IPS DF 19.7 (cell line): ENCODE measurements at places on chromosomes 16 and 17.

DNA sequence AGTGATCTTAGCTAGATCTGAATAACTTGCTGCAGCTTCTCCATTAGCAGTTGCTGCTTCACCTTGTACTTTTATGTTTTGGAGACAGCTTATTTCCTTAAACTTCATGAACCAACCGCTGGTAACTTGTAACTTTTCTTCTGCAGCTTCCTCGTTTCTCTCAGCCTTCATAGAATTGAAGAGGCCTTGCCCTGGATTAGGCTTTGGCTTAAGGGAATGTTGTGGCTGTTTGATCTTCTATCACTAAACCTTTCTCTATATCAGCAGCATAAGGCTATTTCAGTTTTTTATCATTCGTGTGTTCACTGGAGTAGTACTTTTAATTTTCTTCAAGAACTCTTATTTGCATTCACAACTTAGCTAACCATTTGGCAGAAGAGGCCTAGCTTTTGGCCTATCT, 21.5 kb upstream of the TMEM92 start:
- no peak for DNase-seq

DNA sequence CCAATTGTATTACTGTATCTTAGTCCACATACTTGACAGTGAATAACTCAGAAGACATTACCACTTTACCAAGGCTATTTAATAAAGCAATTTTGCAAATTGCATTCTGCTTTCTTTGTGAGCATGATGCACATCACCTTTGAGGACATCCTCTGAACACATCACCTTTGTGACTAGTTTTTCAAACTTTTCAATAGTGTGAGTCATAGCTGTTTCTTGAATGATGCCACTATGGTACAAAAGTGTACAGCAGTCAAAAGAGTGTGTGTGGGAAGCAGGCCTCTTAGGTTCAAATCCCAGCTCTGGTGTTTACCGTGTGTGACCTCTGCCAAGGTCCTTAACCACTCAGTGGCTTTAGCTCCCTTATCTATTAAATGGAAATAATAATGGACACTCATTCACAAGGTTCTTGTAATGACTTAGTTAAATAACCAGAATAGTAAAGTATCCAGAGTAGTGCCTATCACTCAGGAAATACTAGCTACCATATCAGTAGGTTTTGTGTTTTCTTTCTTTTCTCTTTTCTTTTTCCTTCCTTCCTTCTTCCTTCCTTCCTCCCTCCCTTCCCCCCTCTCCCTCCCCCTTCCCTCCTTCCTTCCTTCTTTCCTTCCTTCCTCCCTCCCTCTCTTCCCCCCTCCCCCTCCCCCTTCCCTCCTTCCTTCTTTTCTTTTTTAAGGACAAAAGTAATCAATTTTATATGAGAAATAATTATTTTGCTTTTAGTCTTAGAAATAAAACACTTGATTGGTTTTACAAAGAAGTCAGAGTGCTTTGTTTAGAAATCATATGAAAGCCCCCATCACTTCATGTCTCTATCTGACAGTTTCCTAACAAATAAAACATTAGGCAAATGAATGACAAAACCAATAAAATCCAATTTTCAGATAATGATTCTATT, 178.9 kb downstream of the MYO1D start:
- no peak for DNase-seq

- DNase-seq: no peak
Observed at GRCh38 chr17:49402706-49403105, 12.0 kb downstream of the PHB1 start.

DNA sequence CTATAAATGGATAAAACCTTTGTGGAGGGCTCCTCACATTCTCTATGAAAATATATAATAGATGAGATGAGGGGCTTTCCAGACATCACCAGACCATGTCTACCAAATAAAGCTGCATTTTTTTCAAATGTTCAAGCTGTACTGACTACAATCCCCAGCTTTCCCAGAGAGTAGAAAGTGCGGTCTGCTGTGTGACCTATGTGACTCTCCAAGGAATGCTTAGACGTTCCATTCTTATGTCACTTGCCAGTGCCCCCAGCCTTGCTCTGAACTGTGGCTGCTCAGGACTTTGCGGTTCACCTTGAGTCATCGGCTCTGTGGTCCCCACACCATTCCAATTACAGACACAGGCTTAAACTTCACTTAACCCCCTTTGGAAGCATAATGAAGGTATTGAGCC, 47.8 kb upstream of the SCNN1B start:
- DNase-seq: no peak

GRCh38 chr17:14950216-14950615, 314.9 kb downstream of the PMP22 start:
- DNase-seq: no peak

GRCh38 chr16:69555867-69556266, 9.9 kb upstream of the NFAT5 start:
- DNase-seq: no peak

GRCh38 chr16:35687071-35687470, 2227.7 kb downstream of the TP53TG3F start:
- DNase-seq: no peak

- DNase-seq: peak; percentile 64
Observed at GRCh38 chr16:18983565-18984434, at the start of gene TMC7. Gene TMC7, plus strand, starts transcription at chr16:18983934. Its CDS starts 130 bp downstream, at chr16:18984064.

DNA sequence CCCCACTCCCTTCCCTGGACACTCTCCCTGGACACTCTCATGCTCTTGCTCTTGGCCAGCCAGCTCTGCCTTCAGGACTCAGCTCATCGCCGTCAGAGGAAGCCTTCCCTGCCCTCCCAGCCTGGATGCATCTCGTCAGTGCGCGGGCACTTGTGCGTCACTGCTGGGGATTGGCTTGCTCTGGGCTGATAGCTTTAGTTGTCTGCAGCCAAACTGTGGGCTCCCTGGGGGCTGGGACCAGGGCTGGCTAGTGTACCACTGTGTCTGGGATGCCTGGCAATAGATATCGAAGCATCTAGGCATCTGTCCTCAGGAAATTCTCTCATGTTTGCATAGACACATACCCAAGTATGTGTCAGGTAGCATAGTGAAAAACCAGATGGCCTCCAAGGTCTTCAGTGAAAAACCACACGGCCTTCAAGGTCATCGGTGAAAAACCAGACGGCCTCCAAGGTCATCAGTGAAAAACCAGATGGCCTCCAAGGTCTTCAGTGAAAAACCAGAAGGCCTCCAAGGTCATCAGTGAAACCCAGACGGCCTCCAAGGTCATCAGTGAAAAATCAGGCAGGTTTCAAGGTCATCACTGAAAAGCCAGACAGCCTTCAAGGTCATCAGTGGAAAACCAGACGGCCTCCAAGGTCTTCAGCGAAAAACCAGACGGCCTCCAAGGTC, 72.0 kb downstream of the CMIP start:
- DNase-seq: no peak

DNA sequence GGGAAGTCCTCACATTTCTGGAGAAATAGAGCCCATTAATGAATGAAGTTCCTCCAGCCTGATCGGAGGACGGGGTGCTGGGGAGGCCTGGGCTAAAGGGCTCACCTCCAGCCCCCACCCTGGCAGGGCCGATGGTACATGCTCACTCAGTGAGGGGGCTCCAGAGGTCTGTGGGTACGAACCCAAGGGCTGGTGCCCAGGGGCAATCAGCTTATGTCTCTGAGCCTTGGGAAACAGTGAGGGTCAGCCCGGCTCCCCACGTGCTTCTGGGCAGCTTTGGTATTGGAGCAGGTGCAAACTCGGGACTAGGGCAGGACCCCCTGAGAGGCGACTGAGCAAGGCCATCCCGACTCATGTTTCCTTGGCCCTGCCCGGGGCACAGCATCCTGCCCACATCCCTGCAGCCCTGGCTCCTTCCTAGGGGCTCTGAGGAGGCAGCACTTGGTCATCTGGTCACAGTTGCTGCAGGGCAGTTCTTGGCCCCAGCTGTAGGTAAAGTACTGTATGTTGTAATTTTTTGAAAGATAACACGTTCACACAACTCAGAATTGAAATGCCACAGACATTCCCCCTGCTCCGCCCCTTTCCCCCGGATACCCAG, 969 bp upstream of the CETP start:
- no peak for DNase-seq

- no peak for DNase-seq
Observed at GRCh38 chr17:29613352-29613837, 9.3 kb downstream of the CORO6 start.

- DNase-seq: no peak
Observed at GRCh38 chr17:39062846-39063680, 88.4 kb downstream of the PLXDC1 start.

- no peak for DNase-seq
Observed at GRCh38 chr16:88194397-88195268, 188.1 kb upstream of the ZNF469 start.

GRCh38 chr16:734208-734980, 6.4 kb downstream of the CIAO3 start:
- no peak for DNase-seq

GRCh38 chr17:80565343-80566053, 20.9 kb downstream of the RPTOR start:
- DNase-seq: no peak

- DNase-seq: no peak
Observed at GRCh38 chr16:19831678-19832077, 53.0 kb downstream of the GPRC5B start.

- DNase-seq: no peak
Observed at GRCh38 chr16:77744141-77744540, 21.8 kb downstream of the NUDT7 start.

- DNase-seq: no peak
Observed at GRCh38 chr16:78437352-78437968, 338.0 kb downstream of the WWOX start.
